Hypothalamus (tissue), 51 donors: ENCODE measurements at places on chromosomes 1 and 21.

DNA sequence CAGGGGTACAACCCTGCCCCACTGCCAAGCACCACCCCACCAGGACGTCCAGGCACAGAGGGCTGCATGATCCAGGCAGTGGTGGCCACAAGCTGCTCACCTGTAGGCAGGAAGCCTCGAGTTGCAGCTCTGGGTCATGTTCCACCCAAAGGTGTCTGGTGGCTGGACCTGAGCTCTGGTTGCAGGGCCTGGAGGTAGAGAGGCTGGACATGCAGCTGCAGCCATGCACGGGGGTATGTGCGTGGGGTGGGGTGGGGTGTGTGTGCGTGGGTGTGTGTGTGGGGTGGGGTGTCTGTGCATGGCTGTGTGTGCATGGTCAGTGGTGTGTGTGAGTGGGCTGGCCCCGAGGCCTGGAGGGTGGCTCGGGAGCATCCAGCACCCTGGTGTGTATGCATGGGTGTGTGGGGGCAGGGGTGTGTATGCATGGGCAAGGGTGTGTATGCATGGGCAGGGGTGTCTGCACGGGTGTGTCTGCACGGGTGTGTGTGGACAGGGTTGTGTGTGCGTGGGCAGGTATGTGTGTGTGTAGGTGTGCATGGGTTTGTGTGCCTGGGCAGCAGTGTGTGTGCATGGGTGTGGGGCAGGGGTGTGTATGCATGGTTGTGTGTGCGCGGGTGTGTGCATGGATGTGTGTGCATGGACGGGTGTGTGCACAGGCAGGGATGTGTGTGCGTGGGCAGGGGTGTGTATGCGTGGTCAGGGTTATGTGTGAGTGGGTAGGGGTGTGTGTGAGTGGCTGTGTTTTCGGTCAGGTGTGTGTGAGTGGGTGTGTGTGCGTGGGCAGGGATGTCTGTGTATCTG is 15.6 kb downstream of the ARHGEF16 start:
- no peak for DNase-seq

GRCh38 chr1:155981266-155982088 is 3.1 kb upstream of the ARHGEF2 start:
- DNase-seq: no peak

GRCh38 chr1:26401891-26402290 is 8.7 kb upstream of the LIN28A start:
- no peak for DNase-seq

DNA sequence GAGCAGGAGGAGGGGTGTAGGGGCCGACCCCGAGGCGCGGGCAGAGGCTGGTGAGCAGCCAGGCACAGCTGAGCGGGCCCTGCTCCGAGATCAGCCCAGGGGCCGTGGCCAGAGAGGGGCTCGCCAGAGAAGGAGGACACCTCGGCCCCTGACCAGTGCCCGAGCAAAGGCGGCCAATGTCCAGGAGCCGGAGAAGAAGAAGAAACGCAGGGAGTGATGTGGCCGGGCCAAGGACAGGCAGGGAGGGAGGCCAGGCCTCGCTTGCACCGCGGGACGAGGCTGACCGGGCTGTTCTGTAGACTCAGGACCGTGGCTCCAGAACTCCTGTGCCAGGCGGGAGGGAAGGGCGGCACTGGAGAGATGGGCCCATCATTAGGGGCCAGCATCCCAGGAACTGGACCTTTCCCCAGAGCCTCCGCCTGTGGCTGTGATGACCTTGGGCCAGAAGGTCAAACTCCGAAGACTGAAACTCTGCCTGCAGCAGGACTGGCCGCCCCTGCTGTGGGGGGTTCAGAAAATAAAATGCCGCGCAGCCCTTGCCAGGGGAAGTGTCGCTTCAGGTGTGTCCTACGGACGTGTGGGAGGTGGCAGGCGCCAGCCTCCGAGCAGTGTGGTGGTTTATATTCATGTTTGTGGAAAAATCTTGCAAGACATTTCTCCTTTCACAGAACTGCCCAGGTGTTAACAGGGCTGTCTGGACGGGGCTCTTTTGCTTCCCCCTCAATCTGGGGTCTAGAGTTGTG is 14.4 kb downstream of the RRP1 start:
- no peak for DNase-seq

DNA sequence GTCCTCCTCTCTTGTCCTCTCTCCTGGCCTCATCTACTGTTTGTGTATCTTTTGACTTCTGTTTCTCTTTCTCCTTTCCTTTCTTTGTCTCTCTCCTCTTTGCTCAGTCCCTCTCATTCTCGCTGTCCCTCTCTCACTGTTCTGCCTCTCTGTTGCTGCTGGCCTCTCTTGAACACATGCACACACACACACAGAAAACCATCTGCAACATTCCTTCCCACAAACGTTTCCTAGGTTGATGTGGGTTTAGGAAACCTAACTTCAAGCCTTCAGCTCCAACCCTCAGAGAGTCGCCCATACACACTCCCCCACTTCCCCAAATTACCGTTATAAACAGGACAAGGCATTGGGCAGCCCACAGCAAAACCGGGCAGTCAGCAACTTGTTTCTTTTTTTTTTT is 10.9 kb upstream of the SSBP3 start:
- DNase-seq: no peak

GRCh38 chr1:44170281-44170823 is 28.9 kb upstream of the KLF18 start:
- no peak for DNase-seq

- no peak for DNase-seq
These were observed 779 bp downstream of the SON start for GRCh38 chr21:33543505-33544129.

GRCh38 chr1:116401646-116402176 is 28.7 kb downstream of the ATP1A1 start:
- DNase-seq: no peak

GRCh38 chr1:158014731-158015320 is 21.4 kb downstream of the KIRREL1 start:
- no peak for DNase-seq

GRCh38 chr1:61120998-61121397 is 38.6 kb downstream of the NFIA start:
- DNase-seq: no peak

DNA sequence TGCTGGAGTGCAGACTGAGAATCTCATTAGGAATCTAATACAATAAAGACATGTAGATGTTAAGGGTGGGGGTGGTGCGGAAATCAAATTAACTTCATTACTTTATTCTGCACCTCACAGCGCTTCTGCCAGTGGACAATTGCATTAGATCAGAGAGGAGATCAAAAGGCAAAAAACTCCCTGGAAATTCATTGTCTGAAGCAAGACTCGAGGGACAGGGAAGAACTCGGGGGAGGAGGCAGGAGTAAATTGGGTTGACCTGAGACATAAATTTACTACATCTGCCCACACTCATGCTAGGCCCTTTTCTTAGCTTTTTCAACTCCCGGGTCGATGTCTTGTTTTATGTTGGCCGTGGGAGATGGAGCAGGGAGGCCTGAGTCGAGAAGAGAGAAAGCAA is 315.4 kb downstream of the SPATA17 start:
- DNase-seq: no peak
